Adrenal gland (tissue), 19 donors: ENCODE measurements at places on chromosomes 7 and 10. TPM values are rescaled to one million over a fixed set of nuclear protein-coding genes. Genes with fewer than 3 reads are reported as not detected.

DNA sequence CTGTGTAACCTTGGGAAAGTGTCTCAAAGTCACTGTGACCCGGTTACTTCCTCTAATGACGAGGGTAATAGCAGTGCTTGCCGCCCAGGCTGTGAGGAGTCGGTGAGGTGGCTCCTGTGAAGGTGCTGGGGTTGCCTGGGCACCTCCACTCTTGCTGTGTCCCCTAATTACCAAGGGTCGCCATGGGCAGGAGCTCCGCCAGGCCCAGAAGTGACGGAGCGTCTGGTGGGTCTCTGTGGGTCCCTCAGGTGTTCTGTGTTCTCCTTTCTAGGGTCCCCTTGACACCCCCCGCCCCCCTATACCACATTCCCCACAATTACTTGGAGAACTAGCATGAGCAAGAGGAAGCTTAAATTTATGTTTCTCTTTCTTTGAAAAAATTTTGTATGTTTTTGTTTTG, 161.5 kb downstream of the WDR37 start:
- H3K4me3 ChIP-seq = no peak overlapping the region
- H3K4me1 ChIP-seq = no peaks in the 10 kb centered on the region
- H3K27me3 ChIP-seq = no peaks in the 10 kb centered on the region

GRCh38 chr10:61279400-61279799, 173.8 kb downstream of the TMEM26 start:
- H3K27me3 ChIP-seq = no peaks in the 10 kb centered on the region
- H3K27ac ChIP-seq = no peak overlapping the region
- DNase-seq = no peak
- no peaks in the 10 kb centered on the region for H3K36me3 ChIP-seq
- peaks cover 5% of the 10 kb centered on the region for H3K4me1 ChIP-seq

DNA sequence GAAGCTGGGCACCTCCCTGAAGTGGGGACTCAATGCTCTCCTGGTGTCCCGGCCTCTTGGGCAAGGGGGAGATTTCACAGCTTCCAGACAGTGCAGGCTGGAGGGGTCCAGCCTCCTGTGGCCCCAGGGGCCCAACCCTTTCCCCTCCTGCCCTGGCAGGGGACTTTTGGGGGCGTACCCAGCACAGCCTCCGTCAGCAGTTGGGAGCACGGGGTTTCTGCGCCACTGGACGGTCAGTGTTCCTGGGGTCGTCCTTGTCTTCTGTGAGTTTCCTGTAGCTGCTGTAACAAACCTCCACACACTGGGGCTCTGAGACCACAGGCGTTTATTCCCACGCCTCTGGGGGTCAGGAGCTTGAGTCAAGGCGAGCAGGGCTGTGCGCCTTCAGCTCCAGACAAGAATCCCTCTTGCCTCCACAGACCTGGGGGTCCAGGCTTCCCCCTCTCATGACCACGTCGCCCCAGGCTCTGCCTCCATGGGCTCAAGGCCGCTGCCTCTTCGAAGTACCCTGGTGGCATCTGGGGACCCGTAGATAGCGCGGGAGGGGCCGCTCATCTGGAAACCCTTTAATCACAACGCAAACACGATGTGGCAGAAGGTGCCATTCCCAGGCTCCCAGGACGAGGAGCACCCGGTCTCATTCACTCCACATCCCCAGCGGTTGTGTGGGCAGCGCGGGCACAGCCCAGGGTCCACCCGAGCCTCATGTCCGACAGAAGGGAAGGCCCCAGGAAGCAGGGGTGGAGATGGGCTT, 14.0 kb downstream of the PWWP2B start:
- no peaks in the 10 kb centered on the region for H3K36me3 ChIP-seq
- no peak overlapping the region for H3K4me3 ChIP-seq
- H3K4me1 ChIP-seq = peaks cover 79% of the 10 kb centered on the region
- DNase-seq = no peak

GRCh38 chr7:24434972-24435371, 138.3 kb upstream of the PALS2 start:
- no peaks in the 10 kb centered on the region for H3K4me1 ChIP-seq
- no peak overlapping the region for H3K4me3 ChIP-seq
- no peaks in the 10 kb centered on the region for H3K36me3 ChIP-seq
- no peak overlapping the region for H3K27ac ChIP-seq

DNA sequence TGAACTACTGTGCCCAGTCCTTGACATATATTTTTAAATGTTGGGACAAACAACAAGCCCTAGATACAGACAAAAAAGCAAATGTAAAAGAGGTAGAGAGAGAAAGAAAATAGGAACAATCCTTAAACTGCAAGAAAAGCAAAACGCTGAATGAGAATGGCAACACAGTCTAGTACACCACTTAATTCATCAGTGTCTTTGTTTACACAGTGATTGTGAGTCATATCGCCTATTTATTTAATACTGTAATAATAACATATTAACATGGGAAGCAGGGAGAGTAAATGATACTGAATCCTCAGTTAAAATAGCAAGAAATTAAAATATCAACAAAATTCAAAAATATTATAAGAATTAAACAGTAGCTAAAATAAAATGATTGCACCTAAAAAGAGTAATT, 9.8 kb upstream of the LRRTM3 start:
- H3K4me1 ChIP-seq = no peaks in the 10 kb centered on the region
- no peak for DNase-seq
- no peaks in the 10 kb centered on the region for H3K27me3 ChIP-seq
- no peak overlapping the region for H3K27ac ChIP-seq

The PLEKHA8 gene
- 4.1 TPM for total RNA-seq

The GNGT1 gene
- not detected for total RNA-seq

The AFAP1L2 gene
- total RNA-seq = 2.3 TPM

The ADGRA1 gene
- total RNA-seq = not detected
